ENCODE measurements at places on chromosomes 12 and 14.

- DNase-seq = peak; percentile 68
Measured at GRCh38 chr14:92690171-92691011, 58.0 kb downstream of the LGMN start.

DNA sequence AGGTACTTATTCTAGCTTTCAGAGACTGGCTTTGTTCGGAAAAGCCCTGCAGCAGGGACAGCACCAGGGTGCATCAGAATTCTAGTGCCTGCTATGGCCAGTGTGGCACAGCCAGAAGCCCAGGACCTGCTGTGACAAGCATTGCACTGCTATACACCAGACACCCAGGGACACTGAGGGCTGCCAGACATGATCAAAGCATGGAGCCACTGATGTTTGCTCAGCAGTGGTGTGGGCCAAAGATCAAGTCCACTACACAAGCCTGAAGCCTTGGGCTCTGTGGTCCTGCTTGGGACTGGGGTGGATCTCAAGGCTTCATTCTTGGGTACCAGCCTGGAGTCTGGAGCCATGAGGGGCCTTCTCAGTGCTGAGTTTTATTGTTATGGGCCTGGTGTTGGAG is 36.1 kb upstream of the CDKN3 start:
- DNase-seq = no peak

GRCh38 chr12:130778776-130779175 is 60.3 kb downstream of the STX2 start:
- no peak for DNase-seq

DNA sequence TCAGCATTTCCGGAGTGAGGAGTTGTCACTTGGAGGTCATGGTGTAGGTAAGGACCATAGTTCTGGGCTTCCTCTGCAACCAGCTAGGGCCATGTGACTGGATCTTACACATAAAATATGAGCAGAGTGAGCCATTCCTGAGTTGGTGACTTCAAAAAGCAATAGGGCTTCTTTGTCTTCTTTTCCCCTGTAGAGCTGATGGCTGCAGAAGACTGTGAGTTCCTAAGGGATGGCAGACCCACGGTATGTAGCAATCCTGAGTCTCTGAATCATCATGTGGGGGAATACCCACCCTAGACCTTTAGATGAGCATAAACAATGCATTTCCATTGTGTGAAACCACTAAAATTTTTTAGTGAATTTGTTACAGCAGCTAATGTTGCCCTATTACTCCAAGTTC is 151.1 kb upstream of the TBX3 start:
- no peak for DNase-seq
